ENCODE measurements at places on chromosomes 2 and 18.

GRCh38 chr2:60324536-60324935 is 228.9 kb downstream of the BCL11A start:
- DNase-seq, result no peak

DNA sequence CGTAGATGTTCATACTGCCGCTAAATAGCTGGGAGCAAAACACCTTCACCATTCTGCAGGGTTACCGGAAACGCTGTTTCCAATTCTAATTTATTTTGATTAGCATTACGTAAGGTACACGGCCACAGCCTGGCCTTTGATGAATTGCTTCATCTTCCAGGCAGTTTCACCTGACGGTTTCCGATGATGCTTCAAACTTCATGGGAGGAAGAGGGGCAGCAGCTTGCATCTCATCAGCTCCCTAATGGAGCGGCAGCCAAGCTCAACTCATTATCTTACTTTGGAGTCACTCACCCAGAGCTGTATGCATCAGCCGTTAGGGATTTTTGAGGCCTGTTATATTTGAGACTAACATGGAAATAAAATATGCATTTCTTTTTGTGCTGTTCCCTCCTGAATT is 54.8 kb downstream of the TMEM18 start:
- no peak for DNase-seq

GRCh38 chr2:71697106-71698004 is 244.0 kb downstream of the DYSF start:
- no peak for DNase-seq

DNA sequence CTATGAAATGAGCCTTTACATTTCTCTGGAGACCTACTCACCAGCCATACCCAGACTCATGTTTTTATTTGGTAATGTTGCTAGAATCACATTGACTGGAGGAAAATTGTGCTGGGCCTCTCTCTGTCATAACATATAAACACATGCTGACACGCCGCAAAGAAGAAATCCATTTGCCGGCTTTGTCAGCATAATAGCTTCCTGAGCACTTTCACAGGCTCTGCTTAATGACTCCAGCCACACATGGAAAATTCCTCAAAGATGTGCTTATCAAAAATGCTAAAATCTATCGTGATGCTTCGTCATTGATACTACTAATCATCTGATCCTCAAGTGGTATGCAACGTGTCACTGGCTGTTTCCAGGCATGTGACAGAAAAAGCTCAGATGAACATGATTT is 63.1 kb downstream of the RND3 start:
- DNase-seq, result no peak

GRCh38 chr2:113274432-113274831 is 4.3 kb downstream of the PAX8 start:
- no peak for DNase-seq

- no peak for DNase-seq
Measured at GRCh38 chr2:157760949-157761348, 115.2 kb downstream of the ACVR1 start.

DNA sequence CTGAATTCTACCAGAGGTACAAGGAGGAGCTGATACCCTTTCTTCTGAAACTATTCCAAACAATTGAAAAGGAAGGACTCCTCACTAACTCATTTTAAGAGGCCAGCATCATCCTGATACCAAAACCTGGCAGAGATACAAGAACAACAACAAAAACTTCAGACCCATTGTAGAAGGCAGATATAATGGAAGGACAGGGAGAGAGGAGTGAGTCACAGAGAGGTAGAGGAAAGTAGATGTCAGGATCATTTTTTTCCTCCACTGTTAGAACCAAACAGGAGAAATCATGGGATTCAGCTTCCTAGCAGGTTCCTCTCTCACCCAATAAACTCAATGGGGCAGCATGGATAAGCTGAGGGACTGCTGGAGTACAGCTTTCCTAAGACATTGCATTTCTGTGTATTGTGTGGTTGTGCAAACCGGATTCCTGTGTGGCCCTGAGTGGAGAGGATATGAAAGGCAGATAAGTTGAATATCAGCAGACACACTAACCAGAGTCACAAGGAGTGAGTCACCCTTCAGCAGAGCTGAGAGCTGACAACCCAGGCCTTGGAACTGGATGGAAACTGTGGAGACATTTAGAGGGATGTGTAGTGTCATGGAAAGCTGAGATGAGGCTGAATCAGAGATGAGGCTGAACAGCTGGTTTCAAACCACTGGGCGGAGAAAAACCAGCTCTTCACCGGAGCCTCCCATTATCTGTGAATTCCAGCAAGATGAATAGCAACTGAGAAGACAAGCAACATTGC is 60.9 kb upstream of the MMADHC start:
- no peak for DNase-seq

GRCh38 chr2:199940373-199940772 is 14.9 kb downstream of the TYW5 start:
- no peak for DNase-seq

GRCh38 chr2:190599073-190599472 is 49.8 kb upstream of the NAB1 start:
- no peak for DNase-seq

DNA sequence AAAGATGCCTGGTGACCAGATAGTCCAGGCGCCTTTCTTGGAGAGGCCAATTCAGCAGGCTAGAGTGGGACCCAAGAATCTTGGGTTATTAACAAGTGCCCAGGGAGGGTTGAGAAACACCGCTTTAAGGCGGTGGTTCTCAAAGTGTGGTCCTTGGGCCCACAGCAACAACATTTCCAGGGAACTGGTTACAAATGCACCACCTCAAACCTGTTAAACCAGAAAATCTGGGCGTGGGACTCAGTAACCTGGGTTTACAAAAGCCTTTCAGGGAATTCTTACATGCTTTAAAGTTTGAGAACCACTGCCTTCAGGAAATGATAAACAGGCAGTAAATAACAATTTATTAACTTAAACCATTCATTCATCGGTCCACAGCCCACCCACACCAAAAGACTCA is 92.5 kb downstream of the SP3 start:
- DNase-seq, result no peak

DNA sequence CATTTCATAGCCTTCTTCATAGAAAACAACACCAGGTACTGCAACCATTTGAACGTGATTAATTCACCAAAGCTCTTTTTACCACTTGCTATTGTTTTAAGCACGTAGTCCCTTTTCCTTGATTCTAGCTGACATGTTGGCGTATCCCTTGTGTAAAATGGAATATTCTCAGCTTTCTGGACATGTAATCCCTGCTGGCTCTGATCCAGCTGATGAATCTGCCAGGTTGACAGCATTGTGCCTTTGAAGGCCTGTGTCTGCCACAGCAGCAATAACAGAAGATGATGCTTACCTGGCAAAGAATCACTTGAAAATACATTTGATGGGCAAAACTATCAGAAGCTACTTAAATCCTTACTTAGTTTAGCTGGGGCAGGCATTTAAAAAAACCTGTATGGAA is 81.0 kb upstream of the CCDC150 start:
- no peak for DNase-seq

DNA sequence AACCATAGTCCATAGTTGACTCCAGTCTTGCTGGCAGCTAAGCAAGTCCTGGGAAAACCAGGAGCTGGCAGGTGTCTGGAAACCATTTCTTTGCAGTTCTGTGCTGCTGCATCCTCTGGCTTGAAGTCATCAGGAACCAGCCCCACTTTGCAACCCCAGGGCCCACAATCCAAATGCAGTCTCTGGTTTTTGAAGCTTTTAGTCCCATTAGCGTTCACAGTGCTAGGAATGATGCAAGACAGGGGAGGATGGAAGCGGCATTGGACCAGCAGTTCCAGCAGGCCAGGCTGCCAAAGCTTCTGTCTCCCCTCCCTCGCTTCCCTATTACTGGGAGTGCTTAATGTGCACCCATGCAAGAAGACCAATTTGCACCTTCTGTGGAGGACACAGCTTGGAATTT is 106.4 kb downstream of the ZBTB7C start:
- DNase-seq, result no peak

GRCh38 chr18:9359796-9360195 is 25.2 kb downstream of the TWSG1 start:
- DNase-seq, result no peak

- DNase-seq, result no peak
Measured at GRCh38 chr18:8730080-8730827, 24.9 kb downstream of the MTCL1 start.

GRCh38 chr2:42693688-42694479 is 70.1 kb downstream of the OXER1 start:
- no peak for DNase-seq

DNA sequence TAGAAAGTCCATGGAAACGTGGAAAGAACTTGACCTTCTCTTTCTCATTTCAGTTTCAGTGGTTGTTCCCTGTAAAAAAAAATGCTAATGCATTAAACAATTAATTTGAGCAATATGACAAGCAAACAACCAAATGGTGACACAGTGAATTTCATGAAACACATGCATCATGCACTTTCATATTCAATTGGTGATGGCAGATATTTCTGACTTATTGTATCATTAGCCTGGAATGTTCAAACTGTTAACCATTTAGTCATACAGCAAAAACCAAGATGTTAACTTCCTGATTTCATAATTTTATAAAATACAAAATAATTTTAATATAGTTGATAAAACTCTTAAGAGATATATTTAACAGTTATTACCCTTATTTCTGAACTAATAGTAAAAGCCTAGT is 85.5 kb downstream of the SCN1A start:
- no peak for DNase-seq

DNA sequence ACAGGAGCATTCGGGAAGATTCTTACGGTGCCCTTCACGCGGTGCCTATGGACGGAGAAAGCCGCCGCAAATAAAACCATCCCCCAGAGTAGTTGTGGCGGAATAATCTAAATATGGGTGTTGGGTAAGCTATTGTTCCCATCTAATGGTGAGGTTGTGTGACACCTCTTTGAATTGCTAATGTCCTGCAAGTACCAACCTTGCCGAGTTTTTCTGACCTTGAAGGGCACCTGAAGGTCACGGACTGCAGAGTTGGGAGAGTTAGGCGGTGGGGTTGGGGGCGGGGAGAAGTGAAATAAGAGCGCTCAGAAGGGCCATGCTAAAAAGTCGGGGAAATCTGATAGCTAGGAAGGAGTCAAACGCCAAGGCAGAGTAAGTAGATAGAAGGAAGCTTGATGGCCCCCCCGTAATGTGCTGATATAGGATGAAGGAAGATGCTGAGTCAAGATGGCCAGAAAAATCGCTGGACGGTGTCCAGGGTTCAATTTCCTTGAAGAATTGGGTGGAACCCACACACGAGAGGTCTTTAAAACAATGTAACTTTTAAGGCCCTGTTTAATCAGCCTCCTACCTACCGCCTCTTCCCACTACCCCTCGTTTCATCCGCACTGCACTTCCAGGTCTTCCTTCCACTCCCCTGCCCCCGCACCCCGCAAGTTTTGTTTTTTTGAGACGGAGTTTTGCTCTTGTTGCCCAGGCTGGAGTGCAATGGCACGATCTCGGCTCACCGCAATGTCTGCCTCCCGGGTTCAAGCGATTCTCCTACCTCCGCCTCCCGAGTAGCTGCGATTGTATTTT is 600 bp downstream of the KATNAL2 start:
- no peak for DNase-seq

DNA sequence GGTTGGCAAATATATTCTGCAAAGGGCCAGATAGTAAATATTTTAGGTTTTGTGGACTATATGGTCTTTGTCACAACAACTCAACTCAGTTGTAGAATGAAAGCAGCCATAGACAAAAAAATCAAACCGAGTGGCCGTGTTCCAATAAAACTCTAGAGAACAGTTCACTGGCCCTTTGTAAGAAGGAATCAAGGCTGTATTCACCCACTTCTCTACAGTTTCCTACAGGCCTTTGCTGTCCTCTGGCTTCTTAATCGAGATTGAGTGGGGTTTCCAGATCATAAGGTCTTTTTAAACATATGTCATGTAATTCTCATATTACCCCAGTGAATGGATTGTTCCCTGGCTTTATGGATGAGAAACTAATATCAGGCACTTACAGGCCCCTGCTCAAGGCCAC is 448.9 kb upstream of the ETAA1 start:
- DNase-seq, result no peak
